ENCODE measurements at places on chromosomes 6 and 20.

DNA sequence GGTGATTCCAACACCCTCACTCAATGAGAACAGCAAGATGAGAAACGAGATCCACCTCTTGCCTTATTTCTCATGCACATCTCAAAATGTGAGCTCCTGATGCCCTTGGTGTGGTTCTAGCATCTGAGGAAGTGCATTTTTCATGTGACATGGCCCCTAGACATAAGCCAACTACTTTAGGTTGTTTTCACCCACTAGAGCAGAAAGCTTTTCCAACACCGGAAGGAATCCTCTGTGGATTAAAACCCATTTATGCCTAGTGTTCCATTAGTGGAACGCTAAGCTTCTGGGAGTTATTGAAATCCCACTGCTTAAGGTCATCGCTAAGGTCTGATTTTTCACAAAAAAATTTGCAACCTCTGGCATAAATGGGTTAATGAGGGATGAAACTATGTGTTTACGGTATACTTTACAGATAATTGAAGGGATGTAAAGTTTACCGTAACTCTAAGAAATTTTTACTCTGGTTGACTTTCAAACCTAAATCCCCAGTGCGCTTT lies 24.0 kb downstream of the CYP24A1 start:
- no peak for DNase-seq

GRCh38 chr6:25832670-25833069 lies 818 bp upstream of the SLC17A1 start:
- no peak for DNase-seq

- DNase-seq = no peak
Observed at GRCh38 chr6:169960886-169961611, 209.6 kb downstream of the ERMARD start.

- no peak for DNase-seq
Observed at GRCh38 chr20:21391185-21391971, 5.9 kb downstream of the NKX2-4 start.

DNA sequence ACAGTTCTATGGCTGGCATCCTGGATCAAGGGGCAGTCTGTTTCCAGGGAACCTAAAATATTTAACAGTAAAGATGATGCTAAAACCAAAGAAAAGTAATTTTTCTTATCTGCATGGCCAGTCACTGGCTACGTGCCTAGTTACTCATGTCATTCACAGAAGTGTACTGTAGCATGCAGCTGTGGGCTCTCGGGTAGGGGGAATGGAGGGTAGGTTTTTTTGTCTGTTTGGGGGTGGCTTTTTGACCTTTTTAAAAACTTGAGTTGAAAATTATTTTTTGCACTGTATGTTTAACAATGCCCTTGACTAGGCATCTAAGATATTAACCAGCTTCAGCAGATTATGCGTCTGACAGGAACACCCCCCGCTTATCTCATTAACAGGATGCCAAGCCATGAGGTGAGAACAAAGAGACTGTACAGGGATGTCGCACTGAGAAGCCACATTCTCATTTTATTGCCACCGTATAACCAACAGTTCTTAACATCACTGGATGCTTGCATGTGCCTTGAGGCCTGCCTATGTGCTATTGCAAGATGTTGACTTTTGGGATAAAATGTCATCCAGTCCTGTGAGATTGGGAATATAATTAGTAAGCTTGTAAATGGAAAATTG lies 30.3 kb upstream of the MAPK13 start:
- no peak for DNase-seq

DNA sequence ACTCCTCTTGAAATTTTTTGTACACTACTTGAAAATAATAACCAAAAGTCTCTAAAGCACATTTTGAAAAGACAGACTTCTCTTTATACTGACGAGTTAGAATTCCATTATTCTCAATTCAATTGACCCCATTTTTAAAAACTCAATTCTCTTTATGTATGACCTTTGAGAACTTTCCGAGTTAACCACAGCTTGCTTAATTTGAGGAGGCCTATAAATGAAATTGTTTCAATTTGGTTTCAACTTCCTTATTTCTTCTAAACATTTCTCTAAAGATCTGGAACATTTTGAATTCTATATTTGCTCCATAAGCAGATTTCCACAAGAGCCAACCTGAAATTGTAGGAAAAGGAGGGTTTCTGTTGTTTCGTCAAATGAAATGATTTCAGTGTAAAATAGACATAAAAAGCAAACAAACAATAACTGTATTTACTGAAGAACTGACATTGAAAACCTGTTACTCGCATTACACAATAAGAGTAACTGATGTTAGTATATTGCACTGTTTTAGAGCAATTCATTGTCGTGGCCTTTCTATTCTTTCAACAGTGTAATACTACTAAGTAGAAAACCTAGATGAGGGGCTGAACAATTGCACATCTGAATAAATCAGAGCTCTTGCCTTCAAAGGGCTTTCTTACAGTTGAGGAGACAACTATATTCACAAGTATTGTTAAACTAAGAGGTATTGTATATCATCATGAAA lies 223.6 kb downstream of the HIVEP2 start:
- DNase-seq = no peak

DNA sequence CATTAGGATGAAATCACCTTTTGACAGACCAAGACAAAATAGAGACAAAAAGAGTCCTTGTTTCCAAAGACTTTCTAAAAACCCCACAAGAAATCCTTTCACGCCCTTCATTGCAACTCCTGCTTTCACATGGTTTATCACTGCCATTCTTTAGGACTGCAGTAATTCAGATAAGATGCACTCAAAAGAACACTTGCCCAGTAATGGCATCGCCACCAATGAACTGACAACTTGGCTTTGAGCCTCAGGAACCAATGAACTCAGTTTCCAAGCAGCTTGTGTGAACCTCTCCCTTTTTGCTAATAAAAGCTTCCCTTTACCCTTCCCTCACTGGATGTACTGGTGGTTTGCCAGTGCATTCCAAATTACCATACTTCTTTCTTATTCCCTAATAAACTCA lies 21.8 kb downstream of the OSTM1 start:
- DNase-seq = no peak

GRCh38 chr6:128149796-128150195 lies 248.9 kb upstream of the THEMIS start:
- DNase-seq = no peak

DNA sequence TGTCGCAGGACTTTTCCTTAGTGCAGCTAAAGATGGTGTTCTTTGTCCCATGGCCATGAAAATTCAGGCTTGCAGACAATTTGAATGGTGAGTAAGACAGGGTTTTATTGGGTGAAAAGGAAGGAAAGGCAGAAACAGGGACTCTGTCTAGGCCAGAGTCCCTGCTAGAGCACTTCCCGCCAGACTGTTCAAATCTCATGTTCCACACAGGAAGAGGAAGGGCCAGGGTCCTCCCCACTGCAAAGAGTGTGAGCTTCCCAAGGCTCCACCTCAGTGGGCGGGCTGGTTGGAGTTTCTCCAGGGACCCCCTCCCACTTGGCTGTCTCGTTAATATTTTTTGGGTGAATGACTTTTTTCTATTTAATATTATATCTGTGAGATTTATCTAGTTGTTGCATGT lies 29.0 kb downstream of the COL19A1 start:
- no peak for DNase-seq

GRCh38 chr6:125340991-125341390 lies 39.2 kb upstream of the HDDC2 start:
- DNase-seq = no peak

DNA sequence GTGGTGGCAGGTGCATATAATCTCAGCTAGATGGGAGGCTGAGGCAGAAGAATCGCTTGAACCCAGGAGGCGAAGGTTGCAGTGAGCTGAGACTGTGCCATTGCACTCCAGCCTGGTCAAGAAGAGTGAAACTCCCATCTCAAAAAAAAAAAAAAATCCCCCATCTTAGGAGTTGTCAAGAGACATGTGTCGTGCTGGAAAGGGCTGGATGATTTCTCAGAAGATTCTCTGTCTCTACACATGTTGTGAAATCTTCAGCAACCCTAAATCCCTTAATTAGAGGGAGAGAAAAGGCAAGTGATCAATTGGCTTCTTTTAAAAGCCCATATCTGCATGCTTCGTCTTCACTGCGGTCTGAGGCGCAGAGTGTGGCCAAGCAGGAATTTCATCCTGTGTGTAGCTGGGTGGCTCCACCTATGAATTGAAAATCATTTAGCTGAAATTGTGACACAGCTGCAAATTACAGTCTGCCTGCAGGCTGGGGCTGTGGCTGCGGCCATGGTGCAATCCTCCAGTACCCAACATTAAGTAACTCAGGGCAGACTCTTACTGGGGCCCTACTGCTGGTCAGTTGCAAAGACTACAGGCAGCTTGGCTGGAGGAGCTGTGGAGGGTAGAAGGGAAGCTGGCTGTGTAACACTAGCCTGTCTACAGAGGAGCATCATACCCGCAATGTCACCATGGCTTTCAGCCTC lies 3.2 kb upstream of the TGM3 start:
- peak; percentile 71 for DNase-seq

DNA sequence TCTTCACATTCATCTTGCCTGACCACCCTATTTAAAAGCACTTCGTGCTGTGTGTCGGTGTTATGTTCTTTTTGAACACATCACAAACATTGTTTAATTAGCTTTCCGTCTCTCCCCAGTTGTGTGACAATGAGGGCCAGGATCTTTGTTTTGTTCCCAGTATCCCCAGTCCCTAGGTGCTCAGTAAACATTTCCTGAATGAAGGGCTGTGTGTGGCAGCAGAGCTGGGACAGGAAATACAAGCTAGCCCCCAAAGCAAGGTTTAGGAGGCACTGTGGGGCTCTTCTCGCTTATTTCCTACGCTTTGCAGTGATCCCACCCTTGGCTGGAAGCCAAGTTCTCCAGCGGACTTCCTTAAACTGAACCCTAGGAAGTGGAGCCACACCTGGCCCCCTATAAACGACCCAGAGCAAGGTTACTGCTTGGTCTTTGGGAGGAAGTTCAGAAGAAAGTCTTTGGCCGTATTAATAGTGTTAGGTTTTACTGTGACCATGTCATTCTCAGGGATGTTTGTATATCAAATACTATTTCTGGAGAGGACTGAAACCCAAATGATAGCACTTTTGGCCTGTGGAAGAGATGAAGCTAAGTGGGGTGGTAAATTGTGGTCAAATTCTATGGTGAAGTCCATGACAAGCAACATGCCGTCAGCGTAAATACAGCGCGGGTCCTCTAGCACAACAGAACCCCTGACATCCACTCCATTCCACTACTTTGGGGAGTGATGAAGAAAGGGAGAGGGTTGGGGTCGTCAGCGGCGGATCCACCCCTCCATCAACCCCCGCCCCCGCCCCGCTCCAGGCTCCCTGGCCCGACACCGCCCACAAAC lies 570 bp upstream of the FANCE start:
- DNase-seq = no peak

- DNase-seq = no peak
Observed at GRCh38 chr20:54190217-54190616, 16.4 kb upstream of the CYP24A1 start.

DNA sequence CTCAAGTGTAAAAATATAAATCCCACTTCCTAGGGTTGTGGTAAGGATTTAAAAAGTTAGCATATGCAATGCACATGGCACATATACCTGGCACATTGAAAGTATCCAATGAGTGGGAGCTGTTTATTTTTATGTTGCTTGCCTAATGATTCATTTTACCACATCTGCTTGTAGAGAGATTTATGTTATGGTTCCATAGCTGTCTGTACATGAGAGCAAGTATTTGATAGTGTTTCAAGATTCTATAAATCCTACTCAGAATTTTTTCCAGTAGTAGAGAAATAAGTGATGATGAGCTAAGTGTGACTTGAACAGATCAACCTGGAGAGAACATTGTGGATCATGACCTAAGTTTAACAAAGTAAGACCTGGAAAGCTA lies 125.3 kb upstream of the SPTLC3 start:
- DNase-seq = no peak

DNA sequence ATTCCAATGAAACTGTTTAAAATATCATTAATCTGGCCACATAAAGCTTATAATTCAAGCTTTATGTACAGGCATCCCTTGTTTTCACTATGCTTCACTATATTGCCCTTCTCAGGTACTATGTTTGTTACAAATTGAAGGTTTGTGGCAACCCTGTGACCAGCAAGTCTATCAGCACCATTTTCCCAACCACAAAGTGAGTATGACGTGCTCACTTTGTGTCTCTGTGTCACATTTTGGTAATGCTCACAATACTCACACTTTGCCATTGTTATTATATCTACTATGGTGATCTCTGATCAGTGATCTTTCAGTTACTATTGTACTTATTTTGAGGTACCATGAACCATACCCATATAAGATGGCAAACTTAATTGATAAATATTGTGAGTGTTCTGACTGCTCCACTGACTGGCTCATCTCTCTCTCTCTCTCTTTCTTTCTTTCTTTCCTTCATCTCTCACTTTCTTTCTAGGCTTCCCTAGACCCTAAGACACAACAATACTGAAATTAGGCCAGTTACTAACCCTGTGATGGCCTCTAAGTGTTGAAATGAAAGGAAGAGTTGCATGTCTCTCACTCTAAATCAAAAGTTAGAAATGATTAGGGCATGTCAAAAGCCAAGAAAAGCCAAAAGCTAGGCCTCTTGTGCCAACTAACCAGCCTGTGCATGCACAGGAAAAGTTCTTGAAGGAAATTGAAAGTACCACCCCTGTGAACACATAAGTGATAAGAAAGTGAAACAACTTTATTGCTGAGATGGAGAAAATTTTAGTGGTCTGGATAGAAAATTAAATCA lies 227.9 kb downstream of the BCAS1 start:
- no peak for DNase-seq

DNA sequence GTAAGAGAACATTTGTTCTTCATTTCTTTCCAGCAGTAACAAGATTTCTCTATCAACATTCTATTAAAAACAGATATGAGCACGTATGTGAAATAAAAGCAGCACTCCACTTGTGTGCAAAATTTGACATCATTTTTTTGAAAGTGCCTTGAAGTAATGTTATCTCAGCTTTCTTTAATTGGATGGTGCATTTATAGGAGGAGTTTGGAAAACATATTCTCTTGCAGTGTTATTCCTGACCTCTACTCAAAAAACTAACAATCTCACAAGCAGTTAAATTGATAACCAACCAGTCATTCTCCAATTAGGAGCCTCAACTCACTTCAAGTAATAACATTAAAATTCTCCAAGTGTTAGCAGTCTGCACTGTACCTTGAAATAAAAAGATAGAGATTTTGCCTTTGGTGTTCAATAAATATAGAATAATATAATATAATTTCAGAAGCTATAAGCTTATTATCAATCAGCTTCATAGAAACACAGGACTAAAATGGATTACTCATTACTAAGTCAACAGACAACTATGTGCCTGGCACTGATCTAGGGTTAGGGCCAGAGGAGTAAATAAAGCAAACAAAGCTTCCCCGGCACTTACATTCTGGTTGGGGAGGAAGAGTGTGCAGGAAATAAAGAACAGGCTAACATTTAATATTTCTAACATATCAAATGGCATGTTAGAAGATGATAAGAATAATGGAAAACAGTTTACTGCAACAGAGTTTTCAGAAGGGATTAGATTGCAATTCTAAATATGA lies 149.0 kb upstream of the SGK1 start:
- DNase-seq = no peak

- no peak for DNase-seq
Observed at GRCh38 chr6:149363154-149363553, 36.9 kb upstream of the SUMO4 start.

GRCh38 chr6:64081453-64081852 lies 445.9 kb downstream of the PHF3 start:
- no peak for DNase-seq

GRCh38 chr6:94894300-94894699 lies 683.0 kb upstream of the MANEA start:
- DNase-seq = no peak
